ENCODE measurements at places on chromosomes 3 and 15.

GRCh38 chr3:64539451-64540196 lies 148.2 kb downstream of the ADAMTS9 start:
- no peak for DNase-seq

DNA sequence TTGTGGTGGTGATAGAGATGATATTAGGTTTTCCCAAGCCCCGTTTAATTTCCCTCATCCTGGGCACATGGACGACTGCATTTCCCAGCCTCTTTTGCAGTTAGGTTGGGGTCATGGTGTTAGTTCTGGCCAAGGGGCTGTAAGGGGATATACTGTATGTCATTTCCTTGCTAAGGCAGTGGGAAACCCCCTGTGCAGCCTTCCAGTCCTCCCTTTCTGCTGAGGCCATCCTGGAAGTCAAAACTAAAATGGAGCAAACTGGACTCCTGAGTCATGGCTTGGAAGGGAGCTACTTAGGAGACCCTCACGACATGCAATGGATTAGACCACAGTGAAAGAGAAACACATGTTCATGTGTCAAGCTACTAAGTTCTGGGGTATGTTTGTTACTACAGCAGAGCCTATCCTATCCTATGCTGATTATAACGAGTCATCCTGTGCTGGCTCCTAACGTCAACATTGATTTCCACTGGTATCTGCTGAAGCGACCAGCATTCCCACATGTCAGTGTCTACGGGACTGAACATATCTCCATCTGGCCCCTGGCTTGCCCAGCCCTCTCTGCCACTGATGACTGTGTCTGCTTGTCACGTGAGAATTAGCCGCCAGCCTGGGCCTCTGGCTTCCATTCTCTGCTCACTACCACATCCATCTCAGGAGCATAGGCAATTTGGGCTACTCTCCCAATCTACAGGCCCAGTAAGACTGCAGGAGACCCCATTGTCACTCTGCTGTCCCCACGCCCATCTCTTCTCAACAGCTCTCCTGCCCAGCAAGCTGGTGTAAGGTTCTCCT lies 85.6 kb upstream of the MEF2A start:
- no peak for DNase-seq

GRCh38 chr3:70863049-70863448 lies 550.6 kb upstream of the MDFIC2 start:
- DNase-seq, result no peak

DNA sequence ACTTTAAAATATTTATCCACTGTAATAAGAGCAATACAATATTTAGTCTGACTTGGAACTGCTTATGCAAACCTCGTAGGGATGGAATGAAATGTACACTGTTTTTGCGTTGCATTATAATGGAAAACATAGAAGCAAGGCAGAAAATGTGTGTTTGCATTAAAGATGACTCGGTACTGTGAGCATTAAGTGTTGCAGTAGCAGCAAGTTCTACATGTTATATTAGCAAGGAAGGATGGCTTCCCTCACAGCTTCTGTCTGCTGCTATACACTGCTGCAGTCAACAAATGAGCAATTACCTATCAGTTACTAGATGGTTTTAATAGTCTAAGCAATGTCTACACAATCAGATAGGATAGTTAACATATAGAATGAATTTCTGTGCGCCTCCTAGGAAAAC lies 75.4 kb downstream of the CDIN1 start:
- no peak for DNase-seq

DNA sequence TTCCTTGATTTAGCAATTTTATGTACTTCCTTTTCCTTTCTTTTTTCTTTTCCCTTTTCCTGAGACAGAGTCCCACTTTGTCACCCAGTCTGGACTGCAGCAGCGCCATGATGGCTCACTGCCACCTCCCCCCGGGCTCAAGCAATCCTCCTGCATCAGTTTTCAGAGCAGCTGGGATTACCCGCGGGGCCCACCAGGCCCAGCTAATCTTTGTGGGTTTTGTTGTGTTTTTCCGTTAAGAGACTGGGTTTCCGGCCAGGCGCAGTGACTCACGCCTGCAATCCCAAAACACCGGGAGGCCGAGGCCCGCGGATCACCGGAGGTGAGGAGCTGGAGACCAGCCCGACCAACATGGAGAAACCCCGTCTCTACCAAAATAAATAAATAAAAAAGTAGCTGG lies 17.7 kb downstream of the GOLGA8S start:
- DNase-seq, result no peak

DNA sequence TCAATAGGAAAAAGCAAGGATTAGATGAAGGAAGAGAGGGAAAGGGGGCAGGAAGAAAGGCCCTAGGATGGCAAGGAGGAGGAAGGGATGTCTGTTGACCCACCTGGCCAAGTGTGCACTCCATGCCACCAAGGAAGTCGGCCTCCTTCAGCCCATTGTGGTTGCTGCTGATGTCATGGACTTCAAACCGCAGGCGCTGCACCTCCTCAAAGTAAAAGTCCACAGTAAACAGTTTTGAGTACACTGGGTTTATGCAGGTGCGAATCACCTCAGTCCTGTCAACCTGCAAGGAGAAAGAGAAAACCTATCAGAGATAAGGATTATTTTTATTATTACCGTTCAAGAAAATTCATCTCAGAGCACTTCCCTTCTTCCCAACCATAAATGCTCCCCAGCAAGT lies 220.6 kb upstream of the MRPL3 start:
- DNase-seq, result no peak

- DNase-seq, result no peak
Observed at GRCh38 chr3:161221806-161222600, 892 bp downstream of the NMD3 start.

DNA sequence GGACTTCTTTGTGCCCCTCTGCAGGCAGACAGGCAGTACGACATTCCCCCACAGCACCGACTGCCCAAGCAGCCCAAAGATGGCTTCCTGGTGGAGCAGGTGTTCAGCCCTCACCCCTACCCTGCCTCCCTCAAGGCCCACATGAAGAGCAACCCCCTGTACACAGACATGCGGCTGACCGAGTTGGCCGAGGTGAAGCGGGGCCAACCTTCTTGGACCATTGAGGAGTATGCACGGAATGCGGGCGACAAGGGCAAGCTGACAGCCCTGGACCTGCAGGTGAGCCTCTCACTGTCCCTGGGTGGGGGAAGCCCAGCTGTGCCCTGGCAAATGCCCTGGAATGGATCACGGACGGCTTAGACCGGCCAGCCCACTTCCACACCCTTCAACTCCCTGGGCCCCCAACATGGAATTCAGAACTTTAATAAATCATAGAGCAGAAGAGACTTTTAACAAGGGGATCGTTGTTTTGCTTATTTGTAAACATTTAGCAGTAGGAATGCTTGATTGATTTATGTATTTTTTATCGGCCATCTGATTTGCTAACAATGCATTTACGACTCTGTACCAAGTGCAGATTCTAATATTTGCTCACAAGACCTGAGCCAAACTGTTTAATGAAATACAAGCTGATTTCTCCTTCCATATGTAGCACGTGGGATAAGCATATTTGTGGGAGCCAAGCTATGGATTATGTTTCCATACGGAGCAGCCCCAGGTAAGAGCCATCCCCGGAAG lies 31.1 kb downstream of the MINAR1 start:
- no peak for DNase-seq

DNA sequence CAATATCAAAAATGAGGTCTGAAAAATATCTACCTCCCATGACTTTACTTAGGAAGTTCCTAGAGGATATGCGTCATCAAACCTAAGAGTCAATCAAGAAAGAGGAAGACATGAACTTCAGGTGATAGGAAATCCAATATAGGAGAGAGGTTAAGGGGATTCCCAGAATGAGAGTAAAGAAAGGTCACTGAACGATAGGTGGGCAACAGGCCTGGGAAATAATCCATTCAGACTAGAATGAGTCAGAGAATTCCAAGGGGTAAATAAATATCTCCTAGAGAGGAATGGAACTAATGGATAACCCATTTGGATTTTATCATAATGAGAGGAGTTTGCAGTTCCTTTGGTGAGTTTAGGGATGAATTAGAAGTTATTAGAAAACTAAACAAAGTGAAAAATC lies 131.1 kb upstream of the NUDT16 start:
- no peak for DNase-seq

DNA sequence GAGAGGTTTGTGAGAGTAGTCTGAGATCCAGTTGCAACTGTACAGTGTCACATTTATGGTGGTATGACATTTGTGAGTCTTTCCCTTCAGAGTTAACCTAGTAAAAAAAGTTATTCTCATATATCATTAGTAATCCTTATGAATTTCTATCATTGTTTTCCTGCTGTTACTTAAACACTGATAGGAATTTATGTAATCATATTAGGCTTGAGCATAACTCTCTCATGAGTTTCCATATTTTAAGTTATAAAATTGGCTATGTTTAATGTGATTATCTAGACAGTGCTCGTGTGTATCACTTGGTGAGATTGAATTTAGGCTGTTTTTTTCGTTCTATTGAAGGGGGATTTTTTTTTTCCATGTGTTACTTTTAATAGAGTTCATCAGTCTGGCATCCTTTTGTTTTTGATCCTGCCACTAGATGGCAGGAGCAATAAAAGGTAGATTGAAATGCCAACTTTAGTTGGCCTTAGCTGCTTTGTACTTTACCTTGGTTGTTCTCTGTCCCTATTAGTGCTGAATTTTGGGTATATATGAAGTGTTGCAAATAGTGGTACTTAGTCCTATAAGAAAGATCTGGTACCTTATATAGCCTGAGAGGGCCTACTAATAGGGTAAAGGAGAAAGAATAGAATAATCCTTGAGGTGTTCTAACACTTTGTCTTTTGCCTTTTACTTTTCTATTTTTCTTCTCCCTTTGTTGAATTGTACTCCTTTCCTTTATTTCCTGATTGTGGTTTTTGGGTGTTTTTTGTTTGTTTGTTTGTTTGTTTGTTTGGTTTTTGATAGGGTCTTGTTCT lies 17.9 kb downstream of the STT3B start:
- DNase-seq, result no peak

- DNase-seq, result no peak
Observed at GRCh38 chr3:105780107-105780506, 88.7 kb downstream of the CBLB start.

DNA sequence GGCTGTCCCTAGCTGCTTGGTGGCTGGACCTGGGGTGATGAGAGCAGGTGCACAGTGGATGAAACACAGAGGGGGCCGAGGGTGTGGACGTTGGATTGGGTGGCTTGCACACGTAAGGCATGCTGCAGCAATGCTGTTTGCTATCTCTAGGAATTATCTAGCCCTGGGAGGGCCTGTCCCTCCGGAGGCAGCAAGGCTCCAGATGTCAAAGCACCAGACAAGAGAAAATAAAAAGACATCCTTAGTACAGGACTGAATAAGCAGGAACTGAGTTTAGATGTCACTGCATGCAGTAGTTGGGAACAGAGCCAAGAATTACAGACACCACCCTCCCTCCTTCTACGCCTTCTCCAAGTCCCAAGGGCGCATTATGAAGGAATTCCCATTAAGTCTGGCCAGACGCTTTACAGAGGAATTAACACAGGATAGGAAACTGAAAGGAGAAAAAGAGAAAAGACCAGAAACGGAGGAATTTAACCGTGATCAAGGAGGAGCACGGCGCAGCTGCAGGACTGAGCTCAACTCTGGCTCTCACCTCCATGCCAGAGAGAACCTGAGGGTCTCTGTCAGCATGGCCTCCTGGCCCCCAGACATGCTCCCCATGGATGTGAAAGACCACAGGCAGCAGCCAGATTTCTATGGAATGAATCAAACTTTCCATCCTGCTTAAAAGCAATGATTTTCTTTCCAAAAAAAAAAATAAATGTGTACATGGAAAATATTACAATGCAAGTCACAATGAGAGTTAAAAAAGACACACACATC lies 13.8 kb downstream of the ATP10A start:
- no peak for DNase-seq

DNA sequence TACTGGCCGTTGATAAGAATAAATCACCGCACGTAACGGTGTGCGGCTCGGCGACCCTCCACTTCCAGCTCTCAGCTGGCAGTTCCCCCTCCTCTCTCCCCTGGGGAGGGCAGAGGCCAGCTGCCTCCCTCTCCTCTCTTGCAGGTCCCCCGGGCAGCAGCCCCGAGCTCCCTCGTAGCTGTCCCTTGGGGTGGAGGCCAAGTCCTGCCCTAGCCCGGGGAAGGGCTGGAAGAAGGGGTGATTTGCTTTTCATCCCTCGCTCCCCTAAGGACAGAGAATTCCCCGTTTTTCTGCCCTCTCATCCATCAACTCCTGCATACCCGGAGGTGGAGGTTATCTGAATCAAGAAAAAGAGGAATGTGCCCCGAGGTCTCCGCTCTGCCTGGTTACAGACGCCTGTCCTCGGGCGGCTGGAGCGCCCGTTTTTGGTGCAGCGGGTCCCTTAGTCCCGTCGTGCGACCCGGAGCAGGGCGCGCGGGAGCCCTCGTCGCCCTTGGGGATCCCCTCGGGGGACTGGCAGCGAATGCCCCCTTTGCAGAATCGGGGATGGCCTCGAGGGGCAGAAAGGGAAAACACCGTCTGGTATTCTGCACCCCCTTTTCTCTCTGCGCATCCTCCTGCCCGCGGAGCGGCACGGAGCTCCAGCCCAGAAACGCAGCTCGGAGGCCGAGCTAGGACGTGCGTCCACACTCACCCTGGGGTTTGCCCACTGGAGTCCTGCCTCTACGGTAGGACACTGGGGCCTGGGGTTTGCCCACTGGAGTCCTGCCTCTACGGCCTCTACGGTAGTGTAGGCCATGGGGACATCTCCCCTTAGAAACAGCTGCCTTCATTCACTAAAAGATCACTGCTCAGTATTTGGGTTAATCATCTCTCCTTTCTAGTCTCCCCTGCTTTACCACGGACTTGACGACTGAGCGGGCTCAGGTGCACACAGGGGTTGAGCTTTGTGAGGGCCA lies 2.2 kb downstream of the PTPRG start:
- no peak for DNase-seq

- DNase-seq, result no peak
Observed at GRCh38 chr15:83164771-83165404, 42.7 kb downstream of the HDGFL3 start.

DNA sequence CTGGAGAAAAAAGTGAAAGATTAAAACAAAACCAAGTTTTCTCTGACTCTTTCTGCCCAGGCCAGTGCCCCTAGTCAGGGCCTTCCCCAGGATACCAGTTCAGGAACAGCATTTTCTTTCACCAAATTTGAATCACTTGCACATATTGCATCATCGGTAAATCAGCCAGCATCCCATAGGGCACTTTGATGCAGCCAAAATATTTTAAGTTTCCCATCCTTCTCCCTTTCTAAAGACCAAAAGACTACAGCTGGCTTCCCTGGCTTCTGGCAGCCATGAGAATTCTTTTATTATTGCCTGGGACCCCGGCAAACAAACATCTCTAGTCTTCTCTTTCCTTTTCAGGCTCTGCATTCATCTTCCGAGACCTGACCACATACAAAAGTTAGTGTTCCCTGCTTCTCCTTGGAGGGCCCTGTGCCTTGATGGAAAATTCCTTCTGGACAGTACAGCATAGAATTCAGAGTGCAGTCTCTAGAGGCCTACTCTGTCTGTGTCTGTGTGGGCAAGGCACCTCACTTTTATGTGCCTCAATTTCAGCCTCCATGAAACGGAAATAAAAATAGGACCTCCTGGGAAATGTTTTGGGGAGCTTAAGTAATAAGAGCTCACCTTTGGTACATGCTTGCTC lies 348.0 kb downstream of the VPS13C start:
- DNase-seq, result no peak

- DNase-seq, result no peak
Observed at GRCh38 chr15:91515188-91515754, 338.2 kb upstream of the SLCO3A1 start.

GRCh38 chr15:60695713-60696522 lies 217.0 kb upstream of the ICE2 start:
- DNase-seq, result peak; percentile 88

- no peak for DNase-seq
Observed at GRCh38 chr3:123325766-123326256, 123.1 kb downstream of the ADCY5 start.

All from stimulated activated CD4-positive, alpha-beta T cell treated with anti-CD3 and anti-CD28 coated beads, Interleukin-15, amount 100 ng/mL, for 48 hours (primary cell).